Natural killer cell treated with Interleukin-12 subunit alpha and Interleukin-12 subunit beta and Interleukin-15 and Interleukin-18, amount 100 ng/mL, for 72 hours (primary cell): ENCODE measurements at places on chromosomes 2 and 18. TPM values are rescaled to one million over a fixed set of nuclear protein-coding genes. Genes with fewer than 3 reads are reported as not detected.

GRCh38 chr18:45993438-45993837 is 26.3 kb upstream of the EPG5 start:
- no peak overlapping the region for H3K4me3 ChIP-seq
- H3K4me1 ChIP-seq: peaks cover 7% of the 10 kb centered on the region
- peaks cover 17% of the 10 kb centered on the region for H3K36me3 ChIP-seq
- DNase-seq: no peak
- peak overlapping the region; percentile 10 for H3K27ac ChIP-seq
- H3K27me3 ChIP-seq: no peaks in the 10 kb centered on the region

DNA sequence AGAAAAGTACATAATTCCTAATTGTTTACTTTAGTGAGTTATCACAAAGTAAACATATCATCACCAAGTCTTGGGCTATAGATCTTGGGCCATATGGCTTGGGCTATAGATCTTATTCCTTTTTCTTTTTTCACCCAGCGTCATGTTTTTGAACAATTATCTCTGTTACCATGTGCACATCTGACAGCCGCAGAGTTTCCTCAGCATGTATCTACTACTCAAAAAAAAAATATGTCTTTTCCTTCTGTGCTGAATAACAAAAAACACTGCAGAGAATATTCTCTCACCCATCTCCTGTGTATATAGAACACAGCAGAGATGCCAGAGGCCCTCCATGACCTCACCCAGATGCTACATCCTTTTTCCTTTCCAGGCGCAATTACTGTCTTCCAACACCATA is 76.2 kb upstream of the MYO3B start:
- no peak overlapping the region for H3K27ac ChIP-seq
- no peak for DNase-seq
- H3K4me3 ChIP-seq: no peak overlapping the region
- H3K36me3 ChIP-seq: no peaks in the 10 kb centered on the region
- H3K27me3 ChIP-seq: peaks cover 7% of the 10 kb centered on the region

Gene PARD6G
- total RNA-seq: not detected

Gene SFT2D3
- 5.2 TPM for total RNA-seq

- H3K27ac ChIP-seq: no peak overlapping the region
- H3K4me1 ChIP-seq: peaks cover 10% of the 10 kb centered on the region
- no peak overlapping the region for H3K4me3 ChIP-seq
- DNase-seq: no peak
- no peaks in the 10 kb centered on the region for H3K27me3 ChIP-seq
These were observed 196.0 kb upstream of the SLC39A10 start for GRCh38 chr2:195461010-195461409.

Gene MTCL1
- total RNA-seq: 0.50 TPM

DNA sequence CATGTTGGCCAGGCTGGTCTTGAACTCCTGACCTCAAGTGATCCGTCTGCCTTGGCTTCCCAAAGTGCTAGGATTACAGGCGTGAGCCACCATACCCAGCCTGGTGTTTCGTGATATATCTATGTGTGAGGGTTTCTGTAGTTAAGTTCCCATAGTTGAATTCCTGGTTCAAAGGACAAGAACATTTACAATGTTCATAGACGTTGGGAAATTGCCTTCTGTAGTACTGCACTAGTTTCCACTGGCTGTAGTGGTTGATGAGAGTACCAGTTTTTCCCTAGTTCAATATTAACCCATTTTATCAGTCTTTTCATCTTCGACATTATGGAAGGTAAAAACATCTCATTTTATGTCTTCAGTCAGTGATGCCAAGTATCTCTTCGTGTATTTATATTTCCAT is 171.0 kb downstream of the NEDD4L start:
- no peak for DNase-seq
- no peak overlapping the region for H3K4me3 ChIP-seq
- H3K36me3 ChIP-seq: no peaks in the 10 kb centered on the region
- peaks cover 41% of the 10 kb centered on the region for H3K27me3 ChIP-seq
- H3K4me1 ChIP-seq: peaks cover 30% of the 10 kb centered on the region

Gene PRKRA
- total RNA-seq: 44.1 TPM

Gene NCKAP5
- not detected for total RNA-seq

- peaks cover 8% of the 10 kb centered on the region for H3K36me3 ChIP-seq
- no peak overlapping the region for H3K4me3 ChIP-seq
- H3K27ac ChIP-seq: no peak overlapping the region
- no peak for DNase-seq
- peaks cover 40% of the 10 kb centered on the region for H3K4me1 ChIP-seq
These were observed 4.4 kb downstream of the TBR1 start for GRCh38 chr2:161420406-161421074.

Gene MAP3K19
- total RNA-seq: not detected

- no peaks in the 10 kb centered on the region for H3K36me3 ChIP-seq
- no peak overlapping the region for H3K27ac ChIP-seq
- no peak overlapping the region for H3K4me3 ChIP-seq
- H3K27me3 ChIP-seq: peaks cover 25% of the 10 kb centered on the region
These were observed 53.6 kb downstream of the TMEM178A start for GRCh38 chr2:39719317-39719716.

Gene PRKAG3
- total RNA-seq: not detected

DNA sequence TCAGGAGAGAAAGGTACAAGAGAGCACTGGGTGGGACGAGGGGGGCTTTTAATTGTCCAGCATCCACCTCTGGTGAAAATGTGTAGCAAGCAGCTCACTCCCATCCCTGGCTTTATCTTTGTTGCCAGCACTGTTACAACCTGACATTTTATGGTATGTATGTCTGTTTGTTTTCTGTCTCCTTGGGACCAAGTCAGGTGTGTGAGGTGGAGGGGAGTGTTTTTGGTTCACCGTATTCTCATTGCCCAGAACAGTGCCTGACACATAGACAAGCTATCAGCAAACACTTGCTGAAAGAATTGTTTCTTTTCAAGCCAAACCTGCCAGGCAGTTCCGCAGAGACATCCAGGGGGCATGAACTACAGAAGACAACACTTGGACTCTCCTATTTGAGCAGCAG is 24.7 kb downstream of the TGFA start:
- H3K27ac ChIP-seq: no peak overlapping the region
- H3K4me1 ChIP-seq: peaks cover 20% of the 10 kb centered on the region
- H3K4me3 ChIP-seq: no peak overlapping the region
- no peak for DNase-seq
- H3K36me3 ChIP-seq: no peaks in the 10 kb centered on the region

DNA sequence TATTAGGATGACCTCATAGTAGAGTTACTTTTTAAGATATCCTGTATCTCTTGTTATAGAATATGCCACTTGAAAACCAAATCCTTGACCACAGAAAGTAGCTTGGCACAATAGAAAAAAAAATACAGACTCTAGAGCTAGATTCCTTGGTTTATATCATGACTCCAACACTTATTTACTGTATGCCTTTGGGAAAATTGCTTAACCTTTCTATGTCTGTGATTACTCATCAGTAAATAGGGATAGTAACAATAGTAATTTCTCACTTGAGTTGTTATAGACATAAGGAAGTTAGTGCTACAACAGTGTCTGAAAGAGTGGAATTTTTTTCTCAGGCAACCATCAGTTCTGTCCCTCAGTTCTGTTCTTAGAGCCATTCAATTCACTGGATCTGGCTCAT is 193.8 kb downstream of the GULP1 start:
- no peak overlapping the region for H3K27ac ChIP-seq
- no peak overlapping the region for H3K4me3 ChIP-seq
- no peaks in the 10 kb centered on the region for H3K27me3 ChIP-seq
- H3K36me3 ChIP-seq: no peaks in the 10 kb centered on the region
- no peaks in the 10 kb centered on the region for H3K4me1 ChIP-seq
